ENCODE measurements at places on chromosomes 7 and 10. TPM values are rescaled to one million over a fixed set of nuclear protein-coding genes. Genes with fewer than 3 reads are reported as not detected.

Gene GHRHR
- 12.3 TPM for total RNA-seq

Gene AGAP5
- 8.2 TPM for total RNA-seq

Gene RNF32
- 1.8 TPM for total RNA-seq

Gene HKDC1
- 41.2 TPM for total RNA-seq
